Activated CD4-positive, alpha-beta T cell treated with anti-CD3 and anti-CD28 coated beads, Interleukin-2, amount 50 U/mL, for 1 hour (primary cell): ENCODE measurements at places on chromosomes 7 and 10.

DNA sequence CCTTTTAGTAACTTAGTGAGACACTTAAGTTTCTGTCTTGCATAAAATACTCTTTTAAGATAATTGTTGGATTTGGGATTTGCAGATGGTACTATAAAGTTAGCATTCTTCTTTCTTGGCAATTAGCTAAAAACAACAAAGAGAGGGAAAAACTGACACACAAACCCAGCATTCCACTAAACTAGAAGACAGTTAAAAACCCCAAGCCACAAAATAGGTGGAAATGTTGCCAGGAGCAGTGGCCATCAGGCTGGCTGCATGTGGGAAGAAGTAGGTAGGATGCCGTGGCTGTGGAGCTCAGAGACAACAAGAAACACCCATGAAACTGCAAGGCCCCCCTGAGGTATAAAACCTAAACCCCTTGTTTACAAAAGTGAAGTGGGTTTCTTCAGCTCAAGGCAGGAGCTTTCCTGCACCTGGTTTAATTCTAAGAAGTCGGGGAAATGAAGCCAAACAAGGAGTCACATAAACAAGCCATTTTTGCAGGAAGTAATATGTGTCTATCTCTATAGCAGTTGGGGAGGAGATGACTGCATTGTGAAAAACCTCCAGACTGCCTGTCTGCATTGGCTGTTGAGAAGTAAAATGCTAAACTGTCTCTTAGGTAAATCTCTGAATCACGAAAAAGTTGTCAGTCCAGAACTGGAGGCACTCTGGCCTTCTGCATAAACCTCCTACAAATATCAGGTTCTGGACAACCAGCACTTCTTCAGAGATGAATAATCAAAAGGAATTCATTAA lies 9.5 kb downstream of the RAB18 start:
- DNase-seq = no peak

DNA sequence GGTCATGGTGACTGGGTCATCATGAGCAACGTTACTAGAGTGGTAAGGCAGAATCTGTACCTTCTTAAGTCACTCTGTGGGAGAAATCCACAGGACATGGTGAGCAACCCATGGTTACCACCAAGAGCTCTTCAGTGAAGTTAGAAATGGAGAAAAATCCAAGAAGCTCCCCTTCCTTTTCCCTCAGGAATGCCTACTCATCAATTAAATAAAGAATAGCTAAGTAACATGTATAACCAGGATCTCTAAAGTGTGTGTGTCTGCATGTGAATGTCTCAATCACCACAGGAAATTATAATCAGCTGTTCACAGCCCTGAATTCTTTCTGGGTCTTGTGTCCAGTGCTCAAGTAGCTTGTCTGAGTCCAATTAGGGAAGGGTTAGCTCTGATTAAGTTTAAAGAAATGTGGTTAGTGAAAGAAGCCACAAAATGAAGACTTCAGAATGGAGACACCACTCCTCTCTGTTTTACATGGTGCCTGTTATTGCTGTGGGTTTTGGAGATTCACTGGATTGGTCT lies 73.2 kb downstream of the SEM1 start:
- no peak for DNase-seq

DNA sequence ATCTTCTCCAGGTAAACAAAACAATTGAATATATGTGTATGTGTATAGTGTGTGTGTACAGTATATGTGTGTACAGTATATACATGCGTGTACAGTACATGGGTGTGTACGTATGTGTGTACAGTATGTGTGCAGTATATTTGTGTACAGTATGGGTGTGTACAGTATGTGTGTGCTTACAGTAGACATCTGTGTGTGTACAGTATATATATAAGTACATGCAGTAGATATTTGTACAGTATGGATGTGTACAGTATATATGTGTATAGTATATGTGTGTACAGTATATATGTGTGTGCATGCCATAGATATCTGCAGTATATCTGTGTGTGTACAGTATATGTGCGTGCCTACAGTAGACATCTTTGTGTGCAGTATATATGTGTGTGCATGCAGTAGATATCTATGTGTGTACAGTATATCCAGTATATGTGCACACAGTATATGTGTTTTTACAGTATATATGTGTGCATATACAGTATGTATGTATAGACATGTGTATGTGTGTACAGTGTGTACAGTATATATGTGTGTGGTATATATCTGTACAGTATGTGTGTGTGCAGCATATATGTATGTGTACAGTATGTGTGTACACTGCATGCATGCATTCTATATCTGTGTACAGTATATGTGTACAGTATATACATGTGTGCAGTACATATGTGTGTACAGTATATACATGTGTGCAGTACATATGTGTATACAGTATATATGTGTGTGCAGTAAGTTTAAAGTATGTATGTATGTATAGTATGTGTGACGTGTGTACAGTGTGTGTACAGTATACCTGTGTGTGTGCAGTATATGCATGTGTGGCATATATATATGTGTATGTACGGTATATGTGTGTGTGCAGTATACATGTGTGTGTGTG lies 37.3 kb upstream of the SLC39A12 start:
- no peak for DNase-seq

- DNase-seq = no peak
These were observed 92.1 kb downstream of the CCDC71L start for GRCh38 chr7:106568680-106569499.

DNA sequence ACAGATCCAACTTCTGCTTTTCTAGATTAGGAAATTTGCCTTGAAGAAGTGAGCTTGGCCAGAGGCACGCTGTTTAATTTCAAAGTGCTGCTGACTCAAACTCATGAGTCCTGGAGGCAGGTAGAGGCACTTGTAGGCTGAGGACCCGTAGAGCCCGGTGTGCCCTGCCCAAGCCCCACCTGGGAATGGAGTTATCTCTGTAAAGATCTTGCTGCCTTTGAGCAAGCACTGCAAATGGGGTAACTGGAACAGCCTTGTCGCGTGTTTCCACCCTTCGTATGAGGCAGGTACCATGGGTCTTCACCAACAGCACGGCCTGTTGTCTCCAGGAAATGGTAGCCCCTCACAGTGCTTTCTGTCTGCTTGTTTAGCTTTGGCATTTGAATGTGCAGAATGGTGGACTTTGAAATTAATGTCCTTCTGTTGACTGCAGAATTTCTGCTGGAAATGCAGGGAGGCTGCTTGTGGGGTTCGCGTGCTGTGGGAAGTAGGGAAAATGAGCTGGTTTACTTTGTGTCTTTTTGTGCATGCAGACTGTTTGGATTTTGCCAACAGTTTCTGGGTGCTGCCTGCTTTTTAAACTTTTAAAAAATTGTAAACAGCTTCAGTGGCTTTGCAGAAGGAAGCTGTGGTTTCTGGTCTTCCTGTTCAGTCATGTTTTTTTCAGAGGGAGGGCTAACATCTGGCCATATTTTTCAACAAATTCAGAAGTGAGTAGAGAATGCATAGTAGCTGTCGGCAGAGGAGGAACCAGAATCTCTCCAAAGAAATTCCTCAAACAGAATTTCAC lies 27.2 kb downstream of the CCM2 start:
- peak; percentile 26 for DNase-seq

DNA sequence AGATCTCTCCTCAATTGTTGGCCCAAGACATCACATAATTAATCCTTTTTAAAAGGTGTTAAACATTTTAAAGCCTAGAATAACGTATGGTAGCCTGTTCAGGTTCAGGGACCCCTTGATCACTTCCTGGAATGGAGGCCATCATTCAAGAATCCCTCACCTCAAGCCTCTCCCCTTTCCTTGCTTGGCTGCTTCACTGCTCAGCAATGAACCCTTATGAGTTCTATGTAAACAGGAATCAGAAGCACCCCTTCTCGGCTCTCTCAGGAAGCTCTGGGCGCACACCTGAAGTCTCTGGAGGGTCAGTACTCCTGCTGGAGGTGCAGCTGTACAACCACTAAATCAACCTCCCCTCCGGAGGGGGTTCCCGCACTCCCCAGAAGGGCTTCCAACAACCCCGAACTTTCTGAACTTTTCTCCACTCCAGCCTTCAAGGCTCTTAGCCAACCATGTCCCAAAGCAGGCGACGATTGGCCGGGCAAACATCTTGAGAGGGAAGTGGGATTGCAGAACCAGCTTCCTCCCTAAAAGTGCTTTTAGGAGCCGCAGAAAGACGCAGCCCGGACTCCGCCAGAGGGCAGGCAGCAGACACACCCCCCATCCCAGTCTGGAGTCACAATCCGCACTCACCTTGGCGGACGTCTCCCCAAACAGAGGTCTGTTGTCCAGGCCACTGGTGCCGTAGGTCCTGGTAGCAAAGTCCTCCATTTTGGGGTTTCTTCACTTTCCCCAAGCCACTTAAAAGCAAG lies 562 bp downstream of the TMEM243 start:
- DNase-seq = peak; percentile 32

GRCh38 chr7:96178581-96178980 lies 143.3 kb downstream of the SLC25A13 start:
- no peak for DNase-seq

DNA sequence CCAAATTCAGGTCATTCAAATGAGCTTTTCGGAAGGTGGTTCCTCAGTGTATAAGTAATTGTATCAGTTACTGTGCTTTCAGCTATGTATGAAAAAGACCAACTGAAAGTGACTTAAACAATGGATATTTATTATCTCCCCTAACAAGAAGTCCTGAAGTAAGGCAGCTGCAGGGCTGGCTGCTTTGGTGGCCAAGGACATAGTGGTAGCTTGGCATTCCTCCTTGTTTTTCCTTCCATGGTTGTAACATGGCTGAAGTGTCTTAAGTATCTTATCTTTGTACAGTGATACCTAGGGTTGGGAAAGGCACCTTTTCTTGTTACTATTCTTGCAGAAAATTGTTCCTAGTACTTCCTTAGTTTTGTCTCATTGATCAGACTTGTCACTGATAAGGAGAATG lies 21.4 kb downstream of the EXOC4 start:
- DNase-seq = no peak

DNA sequence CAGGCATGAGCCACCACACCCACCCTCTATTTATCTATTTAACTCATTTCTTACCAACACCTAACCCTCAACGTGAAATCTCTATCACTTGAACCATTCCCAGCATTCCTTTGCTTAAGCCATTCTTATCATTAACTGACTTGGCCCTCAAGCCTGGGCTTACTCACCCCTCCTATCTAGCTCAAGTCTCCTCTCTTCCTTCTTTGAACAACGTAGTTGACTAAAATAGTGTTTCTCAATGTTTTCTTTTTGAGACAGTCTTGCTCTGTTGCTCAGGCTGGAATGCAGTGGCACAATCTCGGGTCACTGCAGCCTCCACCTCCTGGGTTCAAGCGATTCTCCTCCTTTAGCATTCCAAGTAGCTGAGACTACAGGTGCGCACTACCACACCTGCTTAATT lies 7.0 kb downstream of the ANXA7 start:
- no peak for DNase-seq

DNA sequence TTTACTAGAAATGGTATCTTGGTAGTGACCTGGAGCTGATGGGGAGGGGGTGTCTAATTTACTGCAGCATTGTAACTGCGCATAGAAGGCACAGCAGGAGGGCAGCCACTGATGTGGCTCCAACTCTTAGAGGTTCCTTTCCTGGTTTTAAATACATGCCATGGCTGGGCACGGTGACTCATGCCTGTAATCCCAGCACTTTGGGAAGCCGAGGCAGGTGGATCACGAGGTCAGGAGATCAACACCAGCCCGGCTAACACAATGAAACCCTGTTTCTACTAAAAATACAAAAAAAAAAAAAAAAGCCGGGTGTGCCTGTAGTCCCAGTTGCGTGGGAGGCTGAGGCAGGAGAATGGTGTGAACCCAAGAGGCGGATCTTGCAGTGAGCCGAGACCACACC lies 19.2 kb upstream of the SEC61G start:
- DNase-seq = no peak

GRCh38 chr10:62183442-62183841 lies 85.2 kb downstream of the RTKN2 start:
- no peak for DNase-seq

DNA sequence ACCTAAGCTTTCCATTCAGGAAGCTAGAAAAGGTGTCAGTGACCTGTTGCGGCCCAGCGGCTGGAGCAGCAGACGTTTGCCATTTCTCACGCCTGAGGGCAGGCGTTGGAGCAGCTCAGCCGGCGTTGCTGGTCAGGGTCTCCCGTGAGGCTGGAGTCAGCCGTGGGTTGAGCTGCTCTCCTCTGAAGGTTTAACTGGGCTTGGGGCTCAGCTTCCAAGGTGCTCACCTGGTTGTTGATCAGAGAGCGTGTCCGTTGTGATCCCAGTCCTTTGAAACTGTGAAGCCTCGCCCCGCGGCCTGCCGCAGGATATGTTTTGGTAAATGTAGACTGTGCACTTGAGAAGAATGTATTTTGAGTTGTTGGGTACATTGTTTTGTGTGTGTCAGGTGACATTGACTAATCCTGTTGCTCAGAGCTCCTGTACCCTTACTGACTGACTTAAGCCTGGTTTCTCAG lies 20.6 kb upstream of the PWWP2B start:
- no peak for DNase-seq
